ENCODE measurements at places on chromosomes 4 and X.
A peak's percentile ranks its signal among the peaks of the same experiment; 100 is the strongest.

- no peak for DNase-seq
These were observed 87.1 kb downstream of the AMELX start for GRCh38 chrX:11380187-11380844.

GRCh38 chr4:3689576-3690550 is 76.3 kb upstream of the ADRA2C start:
- no peak for DNase-seq

- no peak for DNase-seq
These were observed 2.6 kb downstream of the CXCL2 start for GRCh38 chr4:74096265-74096980.

- DNase-seq, result no peak
These were observed 22.7 kb upstream of the PLA2G12A start for GRCh38 chr4:109752525-109752924.

DNA sequence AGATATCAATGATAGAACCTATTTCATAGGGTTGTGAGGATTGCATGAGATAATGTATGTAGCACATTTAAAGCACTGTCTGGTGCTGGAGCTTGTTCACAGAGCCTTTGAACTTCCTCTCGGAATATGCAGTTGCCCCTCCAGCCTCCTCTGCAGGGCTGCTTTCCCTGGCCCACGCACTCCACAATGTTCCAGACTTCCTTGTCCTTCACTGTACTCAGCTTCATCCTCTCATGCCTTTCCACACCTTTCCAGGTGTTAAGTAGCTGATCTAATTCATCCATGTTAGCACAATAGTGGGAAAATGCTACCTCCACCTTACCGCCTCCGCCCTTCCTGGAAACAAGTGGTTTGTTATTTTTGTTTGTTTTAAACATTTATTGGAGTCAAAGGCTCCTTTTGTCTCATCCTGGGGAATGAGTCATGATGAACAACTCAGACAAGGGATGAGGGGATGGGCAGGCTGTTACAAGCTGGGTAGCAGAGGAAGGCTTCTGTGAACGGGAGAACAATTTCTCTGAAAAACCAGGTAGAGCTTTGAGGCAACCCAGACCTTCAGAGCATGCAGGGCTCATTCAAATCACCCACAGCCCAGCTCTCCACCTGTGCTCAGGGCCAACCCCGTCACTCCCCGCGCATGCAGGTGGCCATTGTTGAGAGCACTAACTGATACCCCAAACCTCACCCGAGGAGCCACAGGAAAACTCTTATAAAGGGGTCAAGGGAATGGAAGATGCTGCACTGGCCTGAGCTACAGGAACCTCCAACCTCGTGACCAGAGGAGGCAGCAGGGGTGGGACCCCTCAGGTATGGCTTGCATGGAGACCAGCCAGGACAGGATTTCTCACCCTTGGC is 84.9 kb upstream of the TBL1X start:
- DNase-seq, result no peak

DNA sequence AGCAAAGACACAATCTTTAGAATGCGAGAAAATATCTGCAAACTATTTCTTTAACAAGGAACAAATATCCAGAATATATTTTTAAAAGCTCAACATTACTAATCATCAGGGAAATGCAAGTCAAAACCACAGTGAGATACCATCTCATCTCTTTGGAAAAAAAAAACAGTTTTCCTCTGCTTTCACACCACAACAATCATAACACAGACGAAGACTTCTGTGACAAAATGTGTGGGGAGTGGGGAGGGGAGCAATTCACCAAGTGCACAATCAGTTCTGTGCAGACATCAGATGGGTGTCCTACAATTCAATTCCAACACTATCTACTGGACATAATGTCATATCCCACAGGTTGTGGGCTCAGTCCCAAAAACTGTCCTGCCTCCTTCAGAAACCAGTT is 293.2 kb upstream of the SLC7A11 start:
- DNase-seq, result no peak

GRCh38 chr4:23033796-23034195 is 341.1 kb downstream of the GBA3 start:
- DNase-seq, result no peak

DNA sequence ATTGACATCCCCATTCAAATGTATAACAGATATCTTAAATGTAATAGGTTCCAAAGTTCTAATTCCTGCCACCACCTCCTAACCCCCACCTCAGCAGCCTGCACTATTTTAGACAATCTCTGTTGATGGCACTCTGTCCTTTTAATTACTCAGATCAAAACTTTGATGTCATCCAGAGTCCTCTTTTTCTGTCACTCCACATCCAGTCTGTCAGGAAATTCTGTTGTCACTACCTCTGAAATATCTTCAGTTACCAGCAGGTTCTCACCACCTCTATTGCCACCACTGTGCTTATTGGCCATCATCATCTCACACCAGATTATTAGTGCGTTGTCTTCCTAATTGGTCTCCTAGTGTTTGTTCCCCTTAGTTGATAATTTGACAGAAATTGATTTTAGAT is 76.2 kb downstream of the PTPN13 start:
- no peak for DNase-seq

- DNase-seq, result no peak
These were observed 1.1 kb upstream of the HPSE start for GRCh38 chr4:83335701-83336100.

DNA sequence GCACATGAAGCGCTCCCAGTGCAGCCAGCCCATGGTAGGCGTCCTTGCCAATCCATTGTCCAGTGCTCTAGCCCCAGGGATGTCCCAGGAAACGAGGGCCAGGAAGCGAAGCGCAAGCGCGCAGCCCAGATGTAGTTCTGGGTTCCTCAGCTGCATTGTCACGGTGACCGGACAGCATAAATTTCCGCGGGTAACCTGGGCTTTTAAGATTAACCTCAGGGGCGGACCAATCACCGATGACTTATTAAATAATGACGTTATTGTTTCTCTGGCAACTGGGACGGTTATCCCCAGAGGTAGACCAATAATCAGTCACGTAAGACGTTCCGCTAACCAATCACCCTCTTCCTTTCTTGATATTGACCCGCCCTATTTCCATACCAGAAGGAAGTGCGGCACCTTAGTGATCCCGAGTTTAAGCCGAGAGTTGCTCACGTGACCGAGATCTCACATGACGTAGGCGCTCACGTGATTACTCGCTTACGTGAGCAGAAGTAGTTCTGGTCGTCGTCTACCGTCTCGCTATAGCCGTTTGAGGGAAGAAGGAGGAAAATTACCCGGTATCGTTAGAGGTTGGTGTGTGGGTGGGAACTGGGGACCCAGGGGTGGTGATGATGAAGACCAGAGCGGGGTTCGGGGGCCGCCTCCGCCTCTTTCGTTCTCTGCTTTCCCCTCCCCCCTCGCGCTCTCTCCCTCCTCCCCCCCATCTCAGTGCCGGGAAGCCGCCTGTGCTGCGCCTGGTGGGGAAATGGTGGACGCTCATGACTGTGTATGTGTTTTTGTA is at the start of the genes GLA and HNRNPH2:
TSS of gene GLA (minus strand) at position 178 of the 784 bp plus-strand sequence. CDS start at position 156, 22 bp downstream.
TSS of gene HNRNPH2 (plus strand) at position 475 of the 784 bp plus-strand sequence. CDS start 3,767 bp downstream, outside the sequence.
- DNase-seq, result peak; percentile 81

- DNase-seq, result no peak
These were observed 28.8 kb downstream of the FGF2 start for GRCh38 chr4:122855353-122855890.

DNA sequence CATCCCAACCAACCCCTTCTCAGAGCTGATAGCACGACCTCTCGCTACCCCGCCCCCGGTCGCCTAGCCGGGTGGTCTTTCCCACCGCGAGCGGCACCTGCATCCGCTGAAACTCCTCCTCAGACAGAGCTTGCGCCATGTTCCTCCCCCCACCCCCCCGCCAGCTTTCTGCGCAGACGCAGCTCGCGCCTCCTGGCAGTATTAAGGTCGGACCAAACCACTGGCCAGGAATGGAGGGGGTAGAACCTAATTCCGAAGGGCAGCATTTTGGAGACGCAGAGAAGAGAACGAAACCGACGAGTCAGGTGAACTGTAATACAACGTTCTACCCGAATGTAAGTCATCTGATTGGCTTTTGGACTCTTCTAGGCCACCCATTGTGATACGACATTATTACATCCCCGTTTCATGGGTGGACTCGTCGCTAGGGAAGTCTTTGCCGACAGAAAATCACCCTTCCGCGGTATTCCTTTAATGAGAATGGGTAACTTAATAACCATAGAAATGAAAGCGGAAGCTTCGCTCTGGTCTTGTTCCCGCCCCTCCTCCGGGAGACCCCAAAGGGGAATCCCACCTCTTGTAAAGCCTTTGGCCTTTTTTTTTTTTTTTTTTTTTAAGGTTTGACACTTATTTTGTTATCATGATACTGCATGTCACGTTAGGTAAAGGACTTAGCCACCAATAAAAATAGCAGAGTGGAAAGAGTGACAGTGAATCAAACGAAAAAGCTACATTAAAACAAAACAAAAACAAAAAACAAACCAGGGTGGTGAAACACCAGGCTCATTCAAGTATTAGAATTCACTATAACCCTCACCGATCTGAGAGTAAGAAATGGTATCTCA is at the start of gene GRIPAP1:
TSS of gene GRIPAP1 (minus strand) at position 174 of the 845 bp plus-strand sequence. CDS start at position 139, 35 bp downstream.
- peak; percentile 60 for DNase-seq

DNA sequence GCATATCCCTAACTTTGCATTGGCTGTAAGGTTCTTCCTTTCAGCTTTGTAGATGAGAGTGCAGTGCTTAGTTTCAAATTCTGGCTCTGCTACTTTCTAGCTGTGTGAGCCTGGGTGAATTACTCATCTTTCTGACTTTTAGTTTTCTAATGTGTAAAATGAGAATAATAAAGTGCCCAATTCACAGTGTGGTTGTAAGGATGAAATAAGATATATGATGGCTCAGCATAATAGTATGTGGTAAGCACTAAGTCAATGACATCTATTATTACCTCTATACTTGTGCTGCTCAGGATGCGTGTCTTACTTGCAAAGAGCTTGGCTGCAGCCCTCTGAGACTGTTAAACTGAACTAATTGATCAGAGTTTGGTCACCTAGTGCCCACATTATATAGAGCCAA is 30.6 kb upstream of the ETNPPL start:
- no peak for DNase-seq

GRCh38 chr4:54120518-54120917 is 20.6 kb downstream of the GSX2 start:
- no peak for DNase-seq

GRCh38 chr4:187480146-187481145 is 515.1 kb upstream of the ZFP42 start:
- no peak for DNase-seq

- no peak for DNase-seq
These were observed 161.1 kb downstream of the TRIML1 start for GRCh38 chr4:188300385-188300784.

DNA sequence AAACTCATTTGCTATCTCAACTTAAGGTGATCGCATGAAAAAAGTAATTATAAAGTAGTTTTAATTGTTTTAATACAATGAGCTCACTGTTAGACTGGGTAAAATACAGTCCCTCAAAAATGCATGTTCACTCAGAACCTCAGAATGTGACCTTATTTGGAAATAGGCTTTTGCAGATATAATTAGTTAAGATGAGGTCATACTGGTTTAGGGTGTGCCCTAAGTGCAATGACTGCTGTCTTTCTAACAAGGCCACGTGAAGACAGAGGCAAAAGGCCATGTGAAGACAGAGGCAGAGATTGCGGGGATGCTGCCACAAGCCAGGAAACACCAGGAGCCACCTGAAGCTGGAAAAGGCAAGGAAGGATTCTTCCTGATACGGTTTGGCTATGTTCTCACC is 262.1 kb downstream of the NKX6-1 start:
- no peak for DNase-seq

- no peak for DNase-seq
These were observed 26.0 kb downstream of the TBC1D19 start for GRCh38 chr4:26609868-26610267.

GRCh38 chrX:124113621-124114600 is 152.4 kb downstream of the STAG2 start:
- no peak for DNase-seq

DNA sequence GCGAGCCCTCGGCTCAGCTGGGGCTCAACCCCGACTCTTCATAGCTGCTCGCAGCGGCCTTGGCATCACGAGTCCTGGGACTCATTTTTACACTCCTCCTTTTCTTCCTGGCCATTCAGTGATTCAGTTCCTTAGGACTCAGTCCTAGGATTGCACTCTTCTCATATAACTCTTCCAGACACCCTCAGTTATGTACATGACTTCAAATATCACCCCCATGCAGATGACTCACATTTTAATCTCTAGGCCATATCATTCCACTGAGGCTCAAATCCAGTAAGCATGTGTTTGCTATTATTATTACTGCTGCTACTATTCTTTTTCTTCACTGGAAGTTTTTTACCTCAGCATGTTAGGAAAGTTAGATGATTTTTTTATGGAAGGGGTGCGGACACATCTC is 14.4 kb downstream of the ITGB1BP2 start:
- no peak for DNase-seq

DNA sequence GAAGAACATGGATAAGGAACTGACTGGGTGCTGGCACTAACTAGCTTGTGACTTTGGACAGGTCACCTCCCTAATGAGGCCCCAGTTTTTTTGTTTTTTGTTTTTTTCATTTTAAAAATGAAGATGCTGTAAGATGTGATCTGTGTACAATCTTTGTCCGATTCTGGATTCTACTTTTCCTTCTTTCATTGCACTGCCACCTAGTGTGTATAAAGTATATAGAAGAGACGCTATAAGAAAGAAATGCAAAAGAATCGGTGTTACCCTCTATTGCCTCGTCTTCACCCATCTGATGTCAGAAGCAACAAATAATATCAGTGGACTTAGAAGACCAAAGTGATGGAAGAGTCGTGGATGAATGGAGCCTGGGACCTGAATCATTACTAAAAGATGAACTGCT is 58.6 kb upstream of the P2RY10 start:
- DNase-seq, result no peak

DNA sequence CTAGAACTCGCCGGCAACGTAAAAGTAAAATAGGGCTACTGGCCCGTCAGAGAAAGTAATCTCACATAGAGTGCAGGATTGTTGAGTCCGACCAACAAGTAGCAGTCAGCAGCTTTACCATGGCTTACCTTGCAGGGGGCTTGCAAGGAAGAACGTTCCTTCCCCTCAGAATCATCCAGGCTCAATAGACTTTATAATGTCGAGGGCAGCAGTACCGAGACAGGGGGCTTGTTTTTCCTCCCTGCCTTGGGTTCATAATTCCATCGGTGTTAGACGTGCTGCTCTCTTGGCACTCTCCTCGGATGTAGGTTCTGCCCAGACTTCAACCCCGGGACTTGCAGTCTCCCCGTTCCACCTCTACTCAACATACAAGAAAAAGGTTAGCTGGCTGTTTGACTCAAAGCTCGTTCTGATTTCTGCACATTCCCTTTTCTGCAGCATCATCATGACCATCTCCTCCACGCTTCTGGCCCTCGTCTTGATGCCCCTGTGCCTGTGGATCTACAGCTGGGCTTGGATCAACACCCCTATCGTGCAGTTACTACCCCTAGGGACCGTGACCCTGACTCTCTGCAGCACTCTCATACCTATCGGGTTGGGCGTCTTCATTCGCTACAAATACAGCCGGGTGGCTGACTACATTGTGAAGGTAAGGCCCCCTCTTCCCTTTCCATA is 1.5 kb downstream of the SLC10A4 start:
- no peak for DNase-seq

DNA sequence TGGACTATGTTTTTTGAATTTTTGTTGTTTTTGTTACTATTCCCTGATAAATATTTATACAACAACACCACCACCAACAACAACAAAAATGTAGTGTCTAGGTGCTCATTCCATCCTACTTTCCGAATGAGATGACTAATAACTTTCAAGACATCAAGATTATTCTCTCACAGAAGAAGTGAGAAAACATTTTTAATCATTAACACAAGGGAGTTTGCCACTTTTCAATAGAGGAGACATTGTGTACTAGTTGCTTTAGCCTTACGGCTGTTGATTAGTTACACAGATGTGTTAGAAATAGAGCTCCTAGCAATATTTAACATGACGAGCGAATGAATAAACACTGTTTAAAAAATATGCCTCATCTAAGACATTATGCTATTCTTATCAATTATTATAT is 898.8 kb downstream of the C4orf33 start:
- DNase-seq, result no peak

Data from activated T-cell treated with anti-CD3 and anti-CD28 coated beads for 4 hours (primary cell).